H1 (cell line): ENCODE measurements at places on chromosomes 6 and 20.

DNA sequence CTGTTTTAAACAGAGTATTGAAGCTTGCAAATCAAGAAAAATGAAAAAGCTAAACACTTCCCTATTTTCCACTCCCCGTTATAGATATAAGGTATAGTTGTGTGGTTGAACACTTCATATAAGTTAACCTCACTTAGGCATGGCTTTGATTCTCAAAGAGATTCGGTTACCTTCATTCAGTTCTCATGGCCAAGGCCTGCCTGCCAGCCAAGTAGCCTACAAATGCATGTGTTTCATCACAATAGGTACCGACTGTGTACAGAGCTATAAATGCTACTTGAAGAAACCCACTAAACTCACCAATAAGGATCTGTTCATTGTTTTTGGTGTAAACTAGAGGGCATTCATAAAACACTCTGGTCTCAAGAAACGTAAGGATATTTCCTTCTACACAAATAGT lies 27.8 kb downstream of the PM20D2 start:
- no peaks in the 10 kb centered on the region for H3K36me3 ChIP-seq
- no peak overlapping the region for H3K4me3 ChIP-seq
- no peak for DNase-seq
- no peaks in the 10 kb centered on the region for H3K4me1 ChIP-seq
- H3K27me3 ChIP-seq: no peaks in the 10 kb centered on the region

GRCh38 chr20:34131491-34131890 lies 19.4 kb upstream of the EIF2S2 start:
- no peak overlapping the region for H3K4me3 ChIP-seq
- H3K27ac ChIP-seq: no peak overlapping the region
- no peaks in the 10 kb centered on the region; the same call in 1 of the 2 replicates for H3K27me3 ChIP-seq
- H3K36me3 ChIP-seq: no peaks in the 10 kb centered on the region; the same call in 1 of the 2 replicates

GRCh38 chr6:150813993-150814359 lies 51.5 kb upstream of the MTHFD1L start:
- H3K4me3 ChIP-seq: no peak overlapping the region
- H3K27me3 ChIP-seq: no peaks in the 10 kb centered on the region
- H3K4me1 ChIP-seq: 0 out of 2 replicates have a peak, but pooled peaks cover 2% of the 10 kb centered on the region

DNA sequence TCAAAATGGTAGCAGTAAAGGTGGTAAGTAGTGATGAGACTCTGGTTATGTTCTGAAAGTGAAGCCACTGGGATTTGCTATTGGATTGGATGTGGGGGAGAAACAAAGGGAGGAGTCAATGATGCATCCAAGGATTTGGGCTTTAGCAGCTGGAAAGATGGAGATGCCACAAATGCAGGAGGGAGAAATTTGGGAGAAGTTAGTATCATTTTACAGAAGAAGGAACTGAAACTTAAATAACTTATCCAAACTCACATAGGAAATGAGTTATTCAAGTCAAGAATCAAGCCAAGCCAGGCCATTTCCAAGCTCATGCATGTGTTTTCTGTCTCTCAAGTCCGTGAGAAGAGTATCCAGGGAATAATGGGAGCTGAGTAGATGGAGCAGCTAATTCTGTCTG lies 155.1 kb upstream of the TNFAIP3 start:
- H3K4me3 ChIP-seq: no peak overlapping the region
- no peak overlapping the region for H3K27ac ChIP-seq
- DNase-seq: no peak
